Activated CD4-positive, alpha-beta T cell treated with anti-CD3 and anti-CD28 coated beads, Interleukin-2, amount 50 U/mL, for 48 hours (primary cell): ENCODE measurements at places on chromosomes 11 and 22.

GRCh38 chr11:75159151-75159953 lies 8.4 kb downstream of the SLCO2B1 start:
- no peak for DNase-seq

DNA sequence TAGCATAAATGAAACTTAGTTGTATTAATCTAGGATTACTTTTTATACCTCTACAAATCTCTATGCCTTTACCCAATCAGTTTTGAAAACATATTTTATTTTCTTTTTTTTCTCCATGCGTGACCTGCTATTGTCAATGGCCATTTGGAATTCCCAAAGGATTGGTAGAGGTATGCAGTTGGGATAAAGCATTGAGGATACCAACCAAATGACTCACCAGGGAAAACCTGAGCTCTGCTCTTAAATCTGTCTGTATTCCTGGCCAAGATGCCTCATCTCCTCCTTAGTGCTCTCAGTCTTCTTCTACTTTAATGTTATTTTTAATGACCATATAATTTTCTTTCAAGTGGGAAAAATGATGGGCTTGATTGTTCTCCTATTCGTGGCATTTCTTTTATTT lies 61.9 kb downstream of the EHF start:
- DNase-seq, result no peak

DNA sequence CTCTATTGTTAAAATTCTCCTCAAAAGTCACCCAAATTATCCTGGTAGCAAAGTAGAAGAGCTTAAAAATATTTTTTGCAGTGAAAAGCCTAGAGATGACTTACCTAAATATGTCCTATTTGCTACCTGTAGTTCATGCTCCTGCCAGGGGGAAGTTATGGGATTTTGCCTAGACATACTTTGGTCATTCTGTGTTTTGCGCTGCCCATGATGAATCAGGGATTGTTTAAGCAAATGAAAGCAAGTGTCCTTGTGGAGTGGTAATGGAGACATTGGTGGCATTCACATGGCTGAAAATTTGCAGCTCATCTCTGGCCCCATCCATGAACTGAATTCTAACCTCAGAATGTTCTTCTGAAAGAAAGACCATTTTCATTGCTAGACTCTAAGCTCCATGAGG lies 14.6 kb upstream of the SESN3 start:
- DNase-seq, result no peak

DNA sequence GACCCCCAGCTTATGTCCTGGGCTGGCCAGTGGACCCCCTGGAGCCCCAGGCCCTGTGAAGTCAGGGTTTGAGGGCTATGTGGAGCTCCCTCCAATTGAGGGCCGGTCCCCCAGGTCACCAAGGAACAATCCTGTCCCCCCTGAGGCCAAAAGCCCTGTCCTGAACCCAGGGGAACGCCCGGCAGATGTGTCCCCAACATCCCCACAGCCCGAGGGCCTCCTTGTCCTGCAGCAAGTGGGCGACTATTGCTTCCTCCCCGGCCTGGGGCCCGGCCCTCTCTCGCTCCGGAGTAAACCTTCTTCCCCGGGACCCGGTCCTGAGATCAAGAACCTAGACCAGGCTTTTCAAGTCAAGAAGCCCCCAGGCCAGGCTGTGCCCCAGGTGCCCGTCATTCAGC lies 24.6 kb downstream of the CSF2RB start:
- DNase-seq, result no peak

DNA sequence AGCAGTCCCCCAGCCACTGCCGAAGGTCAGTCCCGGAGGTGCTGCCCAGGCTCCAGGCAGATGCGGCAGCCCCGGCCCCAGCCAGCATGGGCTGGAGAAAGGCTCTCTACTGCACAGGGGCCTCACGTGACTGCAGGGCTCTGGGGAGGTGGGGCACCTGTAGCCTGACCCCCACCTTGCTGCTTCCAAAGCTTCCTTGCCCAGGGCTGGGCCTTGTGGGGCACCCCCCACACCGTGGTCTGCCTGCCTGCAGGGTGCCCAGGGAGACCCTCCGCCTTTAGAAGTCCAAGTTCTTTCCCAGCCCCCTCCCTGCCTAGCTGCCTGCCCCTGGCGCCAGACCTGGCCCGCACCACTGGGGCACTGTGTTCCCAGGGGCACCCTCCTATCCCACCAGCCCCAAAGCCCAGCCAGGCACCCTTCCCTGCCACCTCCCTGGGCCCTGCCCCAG lies 28.4 kb upstream of the TXNRD2 start:
- DNase-seq, result no peak

DNA sequence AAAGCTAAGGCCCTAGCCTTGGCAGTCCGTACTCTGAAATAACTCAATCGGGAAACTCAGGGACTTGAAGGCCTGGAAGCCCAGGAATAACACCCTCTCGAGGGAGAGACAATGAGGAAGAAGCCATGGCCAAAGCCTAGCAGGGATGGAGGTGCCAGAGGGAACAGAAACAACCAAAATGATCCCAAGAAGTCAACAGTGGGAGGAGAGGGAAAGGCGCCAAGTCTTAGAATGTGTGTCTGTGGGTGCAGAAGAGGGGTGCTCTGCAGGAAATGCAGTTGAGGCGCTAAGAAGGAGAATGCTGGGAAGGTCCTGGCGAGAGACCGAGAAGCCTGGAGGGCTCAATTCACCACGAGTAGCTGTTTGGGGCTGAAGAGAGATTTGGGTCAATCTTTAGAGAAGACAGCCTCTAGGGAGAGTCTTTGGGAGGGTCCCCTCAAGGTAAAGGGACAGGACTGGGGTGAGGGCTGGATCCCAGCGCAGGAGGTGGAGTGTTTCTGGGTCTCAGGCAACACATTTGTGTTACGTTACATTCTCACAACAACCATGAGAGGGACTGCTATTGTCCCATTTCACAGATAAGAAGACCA lies 760 bp upstream of the MAPK8IP1 start:
- no peak for DNase-seq

DNA sequence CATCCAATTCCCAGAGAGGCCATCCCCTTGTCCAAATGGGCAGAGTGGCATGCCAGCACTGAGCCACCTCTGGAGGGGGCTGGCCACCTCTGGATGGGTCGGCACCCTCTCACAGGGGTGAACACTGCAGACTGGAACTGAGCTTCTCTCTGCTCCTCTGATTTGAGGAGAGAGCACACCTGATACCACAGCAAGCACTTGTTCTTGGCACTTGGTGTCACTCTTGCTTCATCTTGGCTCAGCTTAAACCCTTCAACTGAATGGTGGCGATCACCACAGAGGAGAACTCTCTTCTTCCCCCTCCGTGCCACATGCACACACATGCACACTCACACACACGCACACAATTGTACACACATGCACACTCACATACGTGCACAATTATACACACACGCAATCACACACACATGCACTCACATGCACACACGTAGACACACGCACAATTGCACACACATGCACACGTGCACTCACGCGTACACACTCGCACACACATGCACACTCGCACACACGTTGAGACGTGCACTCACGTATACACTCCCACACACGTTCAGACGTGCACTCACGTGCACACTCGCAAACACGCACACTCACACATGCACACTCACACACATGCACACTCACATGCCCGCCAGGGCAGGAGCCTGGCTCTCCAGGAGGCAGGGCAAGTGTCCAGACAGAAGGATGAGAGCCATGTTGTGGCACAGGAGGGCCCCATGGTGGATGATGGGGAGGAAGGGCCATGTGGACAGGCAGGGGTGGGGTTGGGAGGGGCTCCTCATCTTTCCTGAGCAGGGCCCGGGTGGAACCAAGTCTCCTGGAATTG lies 23.4 kb downstream of the OVOL1 start:
- no peak for DNase-seq

DNA sequence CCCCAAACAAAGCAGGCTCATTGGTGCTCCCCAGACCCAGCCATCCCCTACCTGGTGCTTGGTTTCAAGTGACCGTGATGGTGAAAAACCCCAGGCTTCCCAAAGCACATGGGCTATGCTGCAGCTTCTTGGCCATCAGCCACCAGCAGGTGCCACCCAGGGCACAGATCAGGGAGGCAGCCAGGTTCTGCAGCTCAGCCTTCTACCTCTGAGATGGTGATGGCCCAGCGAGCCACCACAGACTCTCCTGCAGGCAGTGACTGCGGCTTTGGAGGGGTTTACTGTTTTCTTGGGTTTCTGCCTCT lies 70.0 kb upstream of the ALX4 start:
- no peak for DNase-seq

DNA sequence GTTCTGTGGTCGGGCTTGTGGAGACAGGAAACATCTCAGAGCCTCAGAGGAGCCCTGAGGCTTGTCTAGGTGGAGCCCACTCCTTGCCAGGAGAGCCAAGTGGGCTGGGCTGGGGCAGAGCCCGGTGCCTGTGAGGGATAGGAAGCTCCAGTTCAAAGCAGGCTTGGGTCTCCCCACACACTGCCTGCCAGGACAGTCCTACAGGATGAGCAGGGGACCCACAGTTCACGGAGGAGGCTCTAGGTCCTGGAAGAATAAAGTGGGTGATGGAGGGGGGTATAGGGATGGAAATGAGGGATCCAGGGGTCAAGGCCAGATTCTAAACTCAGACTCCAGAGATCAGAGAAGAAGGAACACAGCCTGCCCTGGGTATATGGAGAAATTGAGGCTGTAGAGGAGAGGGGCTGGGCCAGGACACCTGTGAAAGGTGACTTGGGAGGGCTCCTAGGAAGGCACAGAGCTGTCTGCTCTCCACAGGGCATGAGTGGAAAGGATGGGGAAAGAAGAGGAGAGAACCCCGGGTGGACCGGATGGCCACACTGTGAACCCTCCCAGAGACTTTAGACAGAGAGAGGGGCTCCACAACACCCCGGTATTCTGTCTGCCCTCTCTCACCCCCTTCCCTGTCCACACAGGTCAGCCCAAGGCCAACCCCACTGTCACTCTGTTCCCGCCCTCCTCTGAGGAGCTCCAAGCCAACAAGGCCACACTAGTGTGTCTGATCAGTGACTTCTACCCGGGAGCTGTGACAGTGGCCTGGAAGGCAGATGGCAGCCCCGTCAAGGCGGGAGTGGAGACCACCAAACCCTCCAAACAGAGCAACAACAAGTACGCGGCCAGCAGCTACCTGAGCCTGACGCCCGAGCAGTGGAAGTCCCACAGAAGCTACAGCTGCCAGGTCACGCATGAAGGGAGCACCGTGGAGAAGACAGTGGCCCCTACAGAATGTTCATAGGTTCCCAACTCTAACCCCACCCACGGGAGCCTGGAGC lies 7.4 kb downstream of the IGLL5 start:
- DNase-seq, result no peak

DNA sequence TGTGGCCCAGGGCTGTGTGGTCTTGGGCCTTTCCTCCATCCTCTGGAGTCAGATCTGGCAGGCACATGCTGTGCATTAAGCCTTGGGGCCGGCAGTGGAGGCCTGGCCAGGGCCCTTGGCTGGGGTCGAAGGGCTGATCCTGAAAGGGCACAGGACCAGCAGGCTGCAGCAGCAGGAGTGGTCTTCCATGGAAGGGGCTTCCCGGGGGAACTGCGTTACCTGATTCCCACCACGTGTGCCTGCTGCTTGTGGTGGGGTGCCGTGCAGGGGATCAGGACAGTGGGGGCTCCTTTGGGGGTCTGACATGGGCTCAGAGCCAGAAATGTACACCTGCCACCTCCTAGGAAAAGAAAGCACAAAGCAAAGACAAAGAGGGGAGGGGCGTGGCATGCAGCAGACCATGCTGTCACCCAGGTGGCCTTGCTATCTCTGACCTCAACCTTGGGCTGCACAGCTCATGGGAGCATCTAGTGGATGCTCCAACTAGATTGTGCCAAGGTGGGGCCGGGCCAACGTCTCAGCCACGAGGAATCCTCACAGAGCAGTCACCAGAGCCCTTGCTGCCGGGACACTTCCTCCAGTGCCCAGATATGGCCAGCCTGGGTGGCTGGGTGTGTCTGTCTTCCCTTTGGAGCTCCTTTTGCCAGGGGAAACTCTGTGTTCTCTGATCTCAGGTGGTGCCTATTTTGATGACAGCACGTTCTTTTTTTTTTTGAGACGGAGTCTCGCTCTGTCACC lies 17.9 kb upstream of the YPEL1 start:
- no peak for DNase-seq
